HuH-7.5 (cell line): ENCODE measurements at places on chromosomes 11 and 22.
A peak's percentile ranks its signal among the peaks of the same experiment; 100 is the strongest.

- no peak for DNase-seq
Observed at GRCh38 chr11:19844806-19845205, 132.2 kb downstream of the NAV2 start.

- no peak for DNase-seq
Observed at GRCh38 chr11:128552783-128553661, 34.3 kb downstream of the ETS1 start.

- no peak for DNase-seq
Observed at GRCh38 chr22:16955081-16955480, 52.9 kb downstream of the GAB4 start.

DNA sequence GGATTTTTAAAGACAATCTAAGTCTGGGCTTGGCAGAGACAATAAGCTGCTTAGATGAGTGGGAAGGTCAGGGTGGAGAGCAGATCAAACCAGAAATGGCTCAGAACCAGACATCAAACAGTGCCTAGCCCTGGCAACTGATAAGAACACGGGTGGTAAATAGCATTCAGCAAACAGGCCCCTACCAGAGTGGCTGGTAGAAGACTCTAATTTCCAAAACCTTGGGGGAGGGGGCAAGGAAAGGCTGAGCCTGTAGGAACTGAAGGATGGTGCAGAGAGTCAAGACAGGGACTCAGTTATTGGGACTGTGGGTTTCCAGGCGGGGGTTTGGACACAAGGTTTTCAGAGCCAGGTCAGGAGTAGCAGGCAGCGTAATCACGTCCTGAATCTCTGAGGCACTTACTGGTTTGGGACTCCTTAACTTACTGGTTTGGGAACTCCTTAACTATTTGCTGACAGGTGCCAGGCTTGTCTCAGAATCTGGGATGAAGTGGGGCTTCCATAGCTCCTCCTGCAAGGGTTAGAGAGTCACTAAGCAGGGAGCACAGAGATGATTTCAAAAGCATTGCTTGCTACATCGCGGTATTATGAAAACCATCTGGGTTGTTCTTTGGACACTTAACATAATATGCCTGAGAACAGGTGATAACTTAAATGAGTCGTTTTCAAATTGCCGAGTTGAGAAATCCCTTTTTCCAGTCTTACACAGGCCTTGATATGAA, 5.7 kb upstream of the ABTB2 start:
- DNase-seq: no peak

- DNase-seq: no peak
Observed at GRCh38 chr11:23919455-23919854, 577.4 kb upstream of the LUZP2 start.

GRCh38 chr11:106208760-106209159, 131.3 kb downstream of the AASDHPPT start:
- no peak for DNase-seq

GRCh38 chr11:13962562-13963168, at the start of gene SPON1:
SPON1 (plus strand) TSS chr11:13962723; CDS start chr11:13962905, 182 bp downstream.
- no peak for DNase-seq

DNA sequence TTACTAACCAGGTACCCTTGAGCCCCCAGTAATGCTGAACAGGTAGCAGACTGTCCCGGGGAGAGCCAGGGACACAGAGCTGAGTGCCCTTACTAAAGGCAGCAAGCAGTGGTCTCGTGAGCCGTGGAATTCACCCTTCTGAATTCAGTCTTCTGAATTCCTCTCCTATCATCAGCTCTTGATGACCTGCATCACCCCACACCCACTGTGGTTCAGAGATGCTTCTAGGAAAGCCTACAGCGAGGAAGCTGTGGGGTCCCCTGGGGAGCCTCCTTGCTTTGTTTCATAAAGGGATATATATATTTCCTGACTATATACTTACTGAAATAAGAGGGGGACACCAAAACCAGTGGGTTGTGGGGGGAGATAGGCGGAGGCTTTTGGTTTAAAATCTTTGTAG, 2.6 kb downstream of the SPATA19 start:
- no peak for DNase-seq

DNA sequence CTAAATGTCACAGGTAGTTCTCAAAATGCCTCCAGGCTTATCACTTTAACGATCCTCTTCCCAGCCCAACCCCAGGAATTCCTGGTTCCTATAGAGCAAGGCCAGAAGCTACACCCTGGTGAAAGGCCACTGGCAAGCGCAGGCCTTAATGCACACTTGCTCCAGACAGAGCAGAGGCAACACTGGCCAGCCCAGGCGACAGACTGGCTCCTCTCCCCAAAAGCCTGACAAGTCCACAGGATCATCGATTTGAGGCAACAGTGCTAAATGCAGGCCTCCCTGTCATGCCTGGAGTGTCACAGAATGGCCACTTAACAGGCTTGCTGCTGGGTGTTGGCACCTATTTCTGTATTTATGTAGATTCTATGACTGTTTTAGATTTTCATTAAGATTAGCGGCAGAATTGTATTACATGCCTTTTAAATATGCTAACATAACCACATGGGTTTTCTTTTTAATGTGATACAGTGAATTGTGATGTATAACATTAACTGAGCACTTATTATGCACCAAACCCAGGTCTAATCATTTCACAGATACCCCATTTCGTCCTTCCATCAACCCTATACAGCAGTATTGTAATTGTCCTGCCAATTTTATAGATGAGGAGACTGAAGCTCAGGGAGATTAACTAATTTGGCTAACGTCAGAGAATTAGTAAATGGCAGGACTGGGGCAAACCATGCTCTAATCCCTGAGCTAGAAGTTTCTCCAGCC, 38.6 kb downstream of the PACSIN2 start:
- DNase-seq: no peak

DNA sequence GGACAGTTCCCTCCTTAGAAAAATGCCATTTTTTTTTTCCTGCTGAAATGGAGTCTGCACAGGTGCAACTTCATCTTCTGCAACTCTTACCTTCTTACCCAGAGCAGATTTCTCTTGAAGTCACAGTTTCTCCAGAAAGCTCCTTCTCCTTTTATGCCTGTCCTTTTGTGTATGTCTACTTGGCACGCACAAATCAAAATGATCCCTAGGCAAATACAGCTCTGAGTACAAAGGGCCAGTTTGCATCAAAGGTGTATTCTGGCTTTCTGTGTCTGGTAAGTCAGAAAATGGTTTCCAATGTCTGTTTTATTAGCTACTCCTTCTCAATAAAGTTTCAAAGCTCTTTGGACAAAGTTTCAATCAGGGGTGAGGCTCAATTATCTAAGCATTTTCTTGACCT, 2.5 kb downstream of the CLDN25 start:
- DNase-seq: no peak

GRCh38 chr22:46008836-46009596, 32.1 kb upstream of the WNT7B start:
- no peak for DNase-seq

- DNase-seq: no peak
Observed at GRCh38 chr22:36977401-36977861, 41.8 kb downstream of the TST start.

GRCh38 chr11:43397251-43397650, 38.5 kb downstream of the TTC17 start:
- no peak for DNase-seq

GRCh38 chr11:84398017-84398626, 1112.0 kb upstream of the CCDC90B start:
- DNase-seq: no peak

DNA sequence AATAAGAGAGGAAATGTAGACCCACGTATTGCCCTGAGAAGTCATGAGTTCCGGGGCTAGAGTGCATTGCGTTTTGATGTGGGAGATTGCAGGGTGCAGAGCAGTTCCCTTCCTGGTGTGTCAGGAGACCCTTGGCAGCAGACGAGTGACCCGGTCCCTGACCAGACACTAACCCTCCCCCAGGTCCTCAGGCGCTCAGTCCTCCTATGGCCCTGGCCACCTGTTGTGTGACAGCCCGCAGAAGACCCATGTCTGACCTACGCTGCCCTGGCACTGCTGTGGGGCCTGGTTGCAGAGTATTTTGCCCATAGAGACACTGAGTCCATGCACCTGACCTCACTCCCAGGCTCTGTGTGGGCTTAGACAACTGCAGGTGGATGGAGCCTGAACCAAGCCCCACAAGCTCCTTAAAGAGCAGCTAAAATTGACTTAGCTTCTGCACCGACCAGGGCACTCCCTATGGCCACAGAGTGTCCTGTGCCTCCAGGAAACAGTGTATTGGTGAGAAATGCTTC, 833.8 kb downstream of the TBC1D22A start:
- no peak for DNase-seq

- no peak for DNase-seq
Observed at GRCh38 chr22:36852056-36852973, 8.5 kb upstream of the NCF4 start.

GRCh38 chr11:86738568-86738967, 61.8 kb upstream of the PRSS23 start:
- DNase-seq: peak; percentile 29

DNA sequence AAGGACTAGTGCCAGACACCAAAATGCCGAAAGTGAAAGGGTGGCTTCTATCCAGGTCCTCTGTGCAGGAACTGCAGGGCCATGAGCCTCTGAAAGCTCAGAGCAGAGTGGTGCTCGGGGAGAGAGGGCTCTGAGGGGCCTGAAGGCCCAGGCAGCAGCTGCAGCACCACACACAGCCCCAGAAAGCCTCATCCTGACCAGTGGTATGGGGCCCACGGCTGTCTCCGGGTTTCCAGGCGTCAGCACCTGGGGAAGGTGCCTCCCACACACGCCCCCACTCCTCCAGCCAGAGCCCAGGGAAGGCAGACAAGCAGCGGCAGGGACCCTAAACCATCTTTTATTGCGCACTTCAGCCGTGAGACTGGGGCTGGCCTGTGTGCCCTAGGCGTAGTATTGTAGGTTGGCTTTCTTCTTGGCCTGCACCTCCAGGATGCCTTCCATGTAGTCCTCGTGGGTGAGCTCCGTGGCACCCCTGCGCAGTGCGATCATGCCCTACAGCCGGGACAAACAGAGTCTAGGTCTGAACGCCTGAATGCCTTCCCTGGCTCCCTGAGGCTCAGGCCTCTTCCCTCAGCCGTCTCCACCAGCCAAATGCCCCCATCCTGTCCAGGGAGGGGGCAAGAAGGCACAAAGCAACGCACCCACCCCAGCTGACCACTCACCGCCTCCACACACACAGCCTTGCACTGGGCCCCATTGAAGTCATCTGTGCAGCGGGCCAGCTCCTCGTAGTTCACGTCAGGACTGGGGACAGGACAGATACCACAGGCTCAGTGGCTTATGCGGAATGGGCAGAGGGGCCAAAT, 7.6 kb downstream of the PSMC3 start:
- DNase-seq: no peak

DNA sequence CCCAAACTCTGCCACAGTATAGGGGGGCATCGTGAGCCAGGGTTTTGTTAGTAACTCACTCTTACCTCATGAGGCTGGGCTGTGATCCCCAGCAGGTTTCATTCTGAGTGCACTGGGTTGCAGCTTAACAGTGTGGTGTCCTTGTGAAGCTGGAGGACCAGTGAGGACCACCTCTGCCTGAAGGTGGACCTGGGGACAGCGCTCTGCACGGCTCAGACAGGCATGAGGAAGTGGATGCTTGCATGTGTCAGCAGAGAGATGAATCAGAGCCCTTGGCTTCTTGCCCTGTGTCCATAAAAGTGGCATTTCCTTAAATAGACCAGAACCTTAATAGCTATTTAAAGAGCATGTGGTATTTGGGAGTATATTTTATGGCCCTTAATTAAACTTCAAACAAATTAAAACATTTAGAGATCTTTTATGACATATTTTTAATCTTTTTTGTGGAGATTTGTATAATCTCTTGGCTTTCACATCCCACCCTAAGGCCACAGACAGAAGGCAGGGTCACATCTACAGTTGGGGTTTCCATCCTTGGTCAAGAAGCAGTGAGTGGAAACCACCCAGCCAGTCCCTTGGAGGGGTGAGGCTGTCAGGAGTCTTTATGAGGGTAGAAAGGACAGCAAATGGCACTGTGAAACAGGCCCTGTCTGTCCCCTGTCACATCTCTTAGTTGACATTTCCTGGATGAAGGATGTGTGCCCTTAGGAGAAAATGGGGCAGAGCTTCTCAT, 24.8 kb upstream of the ADORA2A start:
- DNase-seq: no peak

- DNase-seq: no peak
Observed at GRCh38 chr22:44386386-44387035, 73.8 kb upstream of the SHISAL1 start.

GRCh38 chr11:12556155-12556554, 118.1 kb upstream of the TEAD1 start:
- no peak for DNase-seq

DNA sequence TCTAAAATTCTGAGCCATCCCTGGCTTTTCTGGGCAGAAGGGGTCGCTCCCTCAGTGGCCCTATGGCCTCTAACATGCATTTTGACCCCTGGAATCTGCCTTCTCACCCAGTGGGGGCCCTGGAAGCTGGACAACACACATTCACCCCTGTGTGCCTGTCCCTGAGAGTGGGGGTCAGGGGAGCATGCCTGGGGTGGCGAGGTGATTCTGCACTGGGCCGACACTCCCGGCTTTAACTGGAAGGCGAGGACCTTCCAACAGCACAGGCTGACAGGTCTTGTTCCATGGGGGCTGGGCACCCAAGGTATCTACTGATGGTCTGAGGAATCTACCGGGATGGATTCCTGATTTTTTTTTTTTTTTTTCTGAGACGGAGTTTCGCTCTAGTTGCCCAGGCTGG, 10.7 kb downstream of the PPM1F start:
- DNase-seq: no peak

- DNase-seq: no peak
Observed at GRCh38 chr11:87125257-87125656, 87.5 kb downstream of the TMEM135 start.

- DNase-seq: no peak
Observed at GRCh38 chr22:30662040-30662439, 5.6 kb downstream of the DUSP18 start.

DNA sequence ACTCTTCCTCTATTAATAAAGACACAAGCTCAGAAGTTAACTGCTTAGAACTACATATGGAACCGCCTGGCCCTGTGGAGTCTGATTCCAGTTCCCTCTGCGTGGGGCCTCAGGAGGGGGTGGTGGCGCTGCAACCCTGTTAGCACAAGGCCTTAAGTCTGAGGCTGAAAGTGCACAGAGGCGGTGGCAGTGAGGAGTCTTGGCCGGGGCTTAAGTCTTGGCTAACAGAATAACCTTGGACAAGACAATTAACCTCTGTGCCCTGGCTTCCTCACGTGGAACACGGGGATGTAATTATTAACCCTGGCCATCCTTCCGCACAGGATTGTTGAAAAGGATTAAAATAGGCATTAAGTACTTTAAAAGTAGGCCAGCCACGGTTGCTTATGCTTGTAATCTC, 191.5 kb downstream of the CEP164 start:
- DNase-seq: no peak

DNA sequence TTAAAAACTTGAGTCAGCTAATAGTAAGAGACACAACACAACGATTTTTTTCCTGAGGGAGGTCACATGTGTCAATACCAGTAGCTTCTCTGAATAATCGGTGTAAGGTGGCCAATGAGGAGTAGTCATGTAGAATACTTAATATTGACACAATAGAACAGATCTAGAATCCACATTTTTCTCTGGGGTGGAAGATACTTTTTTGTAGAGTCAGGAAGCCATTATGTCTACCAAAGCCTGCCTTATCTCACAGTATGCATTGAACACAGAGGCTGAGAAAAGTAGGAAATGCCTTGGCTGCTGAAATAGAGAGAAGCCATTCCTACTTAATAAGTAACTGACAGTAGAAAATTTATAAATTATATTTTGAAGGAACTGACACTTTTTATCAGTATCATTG, 725.0 kb downstream of the METTL15 start:
- no peak for DNase-seq
